Bladder microvascular endothelial cell (primary cell): ENCODE measurements at places on chromosomes 12 and 14. TPM values are rescaled to one million over a fixed set of nuclear protein-coding genes. Genes with fewer than 3 reads are reported as not detected.

The TMED8 gene
- 5.7 and 12.5 TPM in 2 replicates for total RNA-seq

The PTPRO gene
- under 0.01 and 0.06 TPM in 2 replicates for total RNA-seq

The ALKBH1 gene
- 7.0 and 8.9 TPM in 2 replicates for total RNA-seq

The METTL25 gene
- total RNA-seq = 5.8 and 10.6 TPM in 2 replicates

The SYNDIG1L gene
- total RNA-seq = 0.06 TPM in 1 of 2 replicates, not detected in the other

The NPAS3 gene
- total RNA-seq = 0.16 and 0.38 TPM in 2 replicates

The CLEC4A gene
- total RNA-seq = 0.19 TPM in 1 of 2 replicates, not detected in the other

The CHPT1 gene
- total RNA-seq = 10.2 and 18.4 TPM in 2 replicates

The SMIM41 gene
- under 0.01 and 0.13 TPM in 2 replicates for total RNA-seq

The SLC24A4 gene
- total RNA-seq = under 0.01 and 0.06 TPM in 2 replicates

The PNMA1 gene
- 16.2 and 30.5 TPM in 2 replicates for total RNA-seq

The TMEM52B gene
- total RNA-seq = not detected in 2 replicates

The RHOF gene
- 3.9 and 5.8 TPM in 2 replicates for total RNA-seq

The WIF1 gene
- not detected in 2 replicates for total RNA-seq

The ARMH4 gene
- total RNA-seq = 1.3 and 1.6 TPM in 2 replicates

The ANKRD52 gene
- total RNA-seq = 8.4 and 33.0 TPM in 2 replicates

The ESRRB gene
- not detected in 2 replicates for total RNA-seq

The TM9SF1 gene
- total RNA-seq = 30.3 and 60.7 TPM in 2 replicates

The CLEC2D gene
- 0.81 and 3.7 TPM in 2 replicates for total RNA-seq

The PIANP gene
- total RNA-seq = not detected in 2 replicates

The C14orf180 gene
- total RNA-seq = not detected in 2 replicates

The MIP gene
- 0.38 TPM in 1 of 2 replicates, not detected in the other for total RNA-seq

The SERPINA9 gene
- total RNA-seq = not detected in 2 replicates

The TMEM233 gene
- total RNA-seq = 0.16 and 0.38 TPM in 2 replicates

The IFNG-AS1 gene
- not detected in 2 replicates for total RNA-seq

The MARK3 gene
- 42.6 and 84.7 TPM in 2 replicates for total RNA-seq

The PTCSC3 gene
- not detected in 2 replicates for total RNA-seq

The KITLG gene
- 18.6 and 25.7 TPM in 2 replicates for total RNA-seq

The RAB15 gene
- total RNA-seq = 4.0 and 11.5 TPM in 2 replicates

The ART4 gene
- total RNA-seq = 2.1 and 75.3 TPM in 2 replicates

The TEX52 gene
- not detected in 2 replicates for total RNA-seq

The MYRFL gene
- not detected in 2 replicates for total RNA-seq

The ARHGEF25 gene
- under 0.01 and 2.5 TPM in 2 replicates for total RNA-seq

The TSPAN8 gene
- 0.16 TPM in 1 of 2 replicates, not detected in the other for total RNA-seq

The GPRC5A gene
- total RNA-seq = 2.9 and 4.9 TPM in 2 replicates

The OR6C2 gene
- not detected in 2 replicates for total RNA-seq

The FOXM1 gene
- 8.9 and 10.2 TPM in 2 replicates for total RNA-seq

The TAS2R42 gene
- not detected in 2 replicates for total RNA-seq

The OR4K2 gene
- total RNA-seq = not detected in 2 replicates

The SLC7A7 gene
- 6.2 and 6.9 TPM in 2 replicates for total RNA-seq

The PDZRN4 gene
- not detected in 2 replicates for total RNA-seq

The VWF gene
- 1,726 and 3,902 TPM in 2 replicates for total RNA-seq

The ZFC3H1 gene
- 16.7 and 47.5 TPM in 2 replicates for total RNA-seq

The ALDH6A1 gene
- total RNA-seq = 8.6 and 23.3 TPM in 2 replicates

The ITPK1 gene
- 18.1 and 34.5 TPM in 2 replicates for total RNA-seq

The TAS2R31 gene
- 1.3 and 9.3 TPM in 2 replicates for total RNA-seq

The PIGH gene
- 7.8 and 10.1 TPM in 2 replicates for total RNA-seq

The SEC23A gene
- total RNA-seq = 177 and 229 TPM in 2 replicates

The PRPH gene
- total RNA-seq = not detected in 2 replicates

The DENND5B gene
- total RNA-seq = 5.2 and 16.6 TPM in 2 replicates

The ACSM4 gene
- not detected in 2 replicates for total RNA-seq

The KRT82 gene
- not detected in 2 replicates for total RNA-seq

The SMOC1 gene
- total RNA-seq = 1.7 TPM in 1 of 2 replicates, not detected in the other
